ENCODE measurements at places on chromosomes 1 and 21.
A peak's percentile ranks its signal among the peaks of the same experiment; 100 is the strongest.

DNA sequence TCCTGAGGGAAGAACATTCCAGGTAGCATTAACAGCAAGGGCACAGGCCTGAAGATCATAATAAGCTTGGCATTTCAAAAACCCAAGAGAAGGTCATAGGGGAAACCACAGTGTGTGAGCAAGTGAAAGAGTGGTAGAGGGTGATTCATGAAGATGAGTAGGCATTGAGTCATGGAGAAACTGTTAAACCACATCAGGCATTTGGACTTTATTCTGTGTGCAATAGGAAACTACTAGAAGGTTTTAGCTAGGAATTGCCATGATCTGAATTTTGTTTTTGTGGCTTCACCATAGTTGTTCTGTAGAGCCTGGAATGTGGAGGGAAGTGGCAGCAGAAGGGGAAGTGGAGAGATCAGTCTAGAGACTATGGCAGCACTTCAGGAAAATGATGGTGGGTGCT lies 359.0 kb upstream of the PTBP2 start:
- DNase-seq, result peak; percentile 97

GRCh38 chr1:200909757-200910239 lies 15.1 kb downstream of the INAVA start:
- DNase-seq, result no peak

DNA sequence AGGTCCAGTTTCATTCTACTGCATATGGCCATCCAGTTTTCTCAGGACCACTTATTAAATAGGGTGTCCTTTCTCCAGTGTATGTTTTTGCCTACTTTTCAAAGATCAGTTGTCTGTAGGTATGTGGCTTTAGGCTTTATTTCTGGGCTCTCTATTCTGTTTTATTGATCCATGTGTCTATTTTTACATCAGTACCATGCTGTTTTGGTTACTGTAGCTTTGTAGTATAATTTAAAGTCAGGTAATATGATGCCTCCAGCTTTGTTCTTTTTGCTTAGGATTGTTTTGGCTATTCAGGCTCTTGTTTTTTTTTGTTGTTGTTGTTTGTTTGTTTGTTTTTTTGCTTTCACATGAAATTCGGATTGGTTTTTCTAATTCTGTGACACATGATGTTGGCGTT lies 124.4 kb upstream of the SLC35F3 start:
- DNase-seq, result no peak

- DNase-seq, result peak; percentile 74
Measured at GRCh38 chr1:33390542-33390941, 40.4 kb downstream of the PHC2 start.

- DNase-seq, result no peak
Measured at GRCh38 chr1:180123463-180123936, 31.2 kb upstream of the QSOX1 start.

DNA sequence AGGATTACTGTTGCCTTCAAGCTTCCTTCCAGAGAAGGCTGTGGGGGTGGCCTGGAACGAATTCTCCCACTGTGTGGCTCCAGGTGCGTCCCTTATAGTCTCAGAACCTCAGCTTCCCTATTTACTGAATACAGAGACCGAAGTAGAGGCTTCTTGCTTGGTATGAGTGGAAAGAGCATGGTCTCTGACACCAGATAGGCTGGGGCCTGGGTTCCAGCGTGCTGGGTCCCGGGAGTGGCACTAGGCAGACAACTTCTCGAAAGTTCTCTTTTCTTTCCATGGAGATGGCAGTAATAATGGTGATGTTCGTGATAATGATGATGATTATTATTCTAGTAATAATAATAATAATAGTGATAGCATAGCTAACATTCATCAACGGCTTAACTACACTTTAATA lies 161.7 kb downstream of the PTPRU start:
- no peak for DNase-seq

DNA sequence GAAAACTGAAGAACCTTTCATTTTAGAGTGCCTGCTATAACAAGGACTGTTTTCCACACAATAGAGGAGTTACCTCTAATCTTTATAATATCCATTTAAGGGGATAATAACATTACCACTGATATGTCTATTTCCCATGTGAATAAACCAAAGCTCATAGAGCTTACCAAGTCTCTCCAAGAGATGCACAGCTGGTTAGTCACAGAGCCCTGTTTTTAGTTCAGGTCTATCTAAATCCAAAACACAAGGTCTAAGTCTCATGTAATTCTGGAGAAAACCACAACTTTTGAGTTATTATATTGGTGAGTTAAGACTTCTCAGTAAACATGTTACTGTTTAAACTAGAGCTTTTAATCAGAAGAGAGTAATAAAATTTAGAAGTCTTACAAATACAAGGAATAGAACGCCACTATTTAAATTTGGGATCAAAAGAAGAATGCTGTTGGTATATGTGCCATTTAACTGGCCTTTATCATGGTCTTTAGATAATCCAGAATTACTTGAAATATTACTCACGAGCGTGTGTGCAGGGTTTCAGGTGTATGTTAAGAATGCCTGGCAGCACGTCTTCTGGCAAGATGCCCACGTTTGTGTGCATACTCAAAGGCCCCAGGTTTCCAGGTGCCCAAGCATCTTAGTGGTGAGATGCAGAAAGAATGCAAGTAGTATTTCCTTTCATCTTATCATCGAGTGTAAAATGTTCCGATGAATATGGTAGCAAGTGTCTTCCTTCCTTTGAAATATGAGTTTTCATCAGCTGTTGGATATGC lies 190.6 kb downstream of the FMN2 start:
- peak; percentile 57 for DNase-seq

GRCh38 chr1:68319907-68320306 lies 87.6 kb upstream of the WLS start:
- no peak for DNase-seq

GRCh38 chr1:76465030-76465429 lies 390.5 kb downstream of the ST6GALNAC3 start:
- peak; percentile 15 for DNase-seq
